ENCODE measurements at places on chromosomes 5 and 9.

DNA sequence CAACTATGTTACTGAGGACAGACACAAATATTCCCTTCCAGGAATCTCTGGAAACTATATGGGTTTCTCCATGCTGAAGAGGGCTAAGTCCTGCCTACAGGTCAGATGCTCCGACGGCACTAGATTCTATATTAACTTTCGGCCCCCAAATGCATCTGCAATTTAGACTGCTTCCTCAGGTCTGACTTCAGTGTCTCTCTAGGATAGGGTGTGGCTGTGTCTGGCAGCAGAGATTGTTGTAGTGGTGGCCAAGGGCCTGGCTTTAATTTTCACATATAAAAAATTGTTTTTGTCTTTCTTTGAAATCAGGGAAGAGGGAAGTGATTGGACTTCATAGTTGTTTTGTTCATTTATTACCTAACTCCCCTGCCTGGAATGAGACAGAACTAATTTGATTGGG, 101.8 kb downstream of the PJA2 start:
- no peak for DNase-seq

GRCh38 chr5:77250021-77250420, 39.5 kb downstream of the PDE8B start:
- no peak for DNase-seq

DNA sequence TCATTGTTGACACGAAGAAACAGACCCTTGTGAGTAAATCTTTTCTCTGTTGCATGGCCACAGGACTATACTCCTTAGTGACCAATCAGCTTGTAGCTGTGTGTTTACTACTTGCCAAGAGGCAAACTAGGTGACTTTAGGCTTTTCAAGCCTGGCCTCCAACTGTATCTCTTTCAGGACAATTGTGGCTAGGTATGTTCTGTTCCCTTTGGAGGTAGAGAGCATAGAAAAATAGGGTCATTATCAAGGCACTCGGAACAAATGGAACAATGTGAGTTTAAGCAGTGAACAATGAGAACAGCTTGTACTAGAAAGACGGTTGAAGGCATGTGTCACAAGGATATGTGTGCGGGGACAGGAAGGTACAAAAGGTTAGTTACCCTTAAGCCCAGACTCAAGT, 48.1 kb downstream of the SLC46A2 start:
- no peak for DNase-seq

GRCh38 chr9:2321523-2322148, 300.0 kb upstream of the VLDLR start:
- DNase-seq: no peak

GRCh38 chr9:91660521-91660920, 236.9 kb upstream of the NFIL3 start:
- no peak for DNase-seq
